NCI-H187 (cell line): ENCODE measurements at places on chromosomes 11 and 22.

GRCh38 chr22:43891360-43892182 is at the start of gene PNPLA5:
PNPLA5 (minus strand) TSS chr22:43892013; CDS start chr22:43891880, 133 bp downstream.
- no peak for DNase-seq

- DNase-seq = no peak
Observed at GRCh38 chr11:92313784-92314183, 89.2 kb downstream of the FAT3 start.

DNA sequence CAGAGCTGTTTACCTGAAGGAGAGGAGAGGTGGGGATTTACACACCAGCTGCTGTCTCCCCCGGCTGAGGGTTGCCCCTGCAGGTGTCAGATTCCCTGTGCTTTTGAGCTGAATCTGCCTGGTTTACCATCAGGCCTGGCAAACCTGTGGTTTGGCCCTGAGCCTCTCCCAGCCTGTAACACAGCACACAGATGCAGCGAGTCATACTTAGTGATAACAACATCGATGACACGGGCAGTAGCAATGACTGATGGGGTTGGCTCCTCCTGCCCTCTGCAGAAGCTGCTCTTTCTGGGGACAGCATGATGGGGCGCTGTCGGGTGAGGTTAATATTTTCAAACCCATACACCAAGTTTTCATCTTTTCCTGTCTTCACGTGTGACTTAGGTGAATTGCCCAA is 380.0 kb upstream of the B3GAT1 start:
- no peak for DNase-seq

GRCh38 chr22:43885786-43886185 is 6.0 kb downstream of the PNPLA5 start:
- DNase-seq = no peak

DNA sequence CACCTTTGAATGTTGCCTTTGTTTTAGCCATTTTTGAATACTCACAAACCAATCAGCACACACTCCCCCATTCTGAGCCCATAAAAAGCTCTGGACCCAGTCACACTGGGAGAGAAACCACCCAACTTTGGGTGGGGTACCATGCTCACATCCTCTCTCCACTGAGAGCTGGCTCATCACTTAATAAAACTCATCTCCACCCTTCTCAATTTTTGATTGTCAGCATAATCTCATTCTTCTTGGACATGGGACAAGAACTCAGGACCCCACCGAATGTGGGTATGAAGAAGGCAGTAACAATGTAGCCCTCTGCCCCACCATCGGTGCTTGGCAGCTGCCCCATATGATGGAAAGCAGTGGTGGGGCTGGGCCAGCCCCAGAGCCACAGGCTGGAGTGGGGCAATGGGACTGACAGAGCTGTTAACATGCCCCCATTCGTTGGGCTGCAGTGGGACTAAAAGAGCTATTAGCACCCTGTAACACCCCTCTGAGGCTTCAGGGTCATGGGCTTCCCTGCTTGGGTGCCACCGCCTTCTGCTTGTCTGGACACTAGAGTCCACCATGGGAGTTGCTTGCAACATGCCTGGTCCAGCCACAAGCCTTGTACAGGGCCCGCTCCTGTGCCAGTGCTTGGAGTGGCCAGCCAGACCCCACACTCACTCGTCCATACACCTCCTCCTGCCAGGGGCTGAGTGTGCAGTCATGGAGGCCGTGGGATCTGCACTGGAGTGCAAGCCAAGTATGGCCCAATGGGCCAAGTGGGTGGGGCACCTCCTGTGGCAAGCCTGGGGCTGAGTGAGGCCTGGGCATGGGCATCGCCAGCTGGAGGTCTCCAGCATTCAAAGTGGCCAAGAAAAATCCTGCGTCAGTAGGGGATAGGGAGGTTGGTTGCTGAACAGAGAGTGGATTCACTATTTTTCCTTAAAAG is 471.1 kb downstream of the TBC1D22A start:
- DNase-seq = no peak

GRCh38 chr11:82738091-82738490 is 4.4 kb upstream of the FAM181B start:
- no peak for DNase-seq

- no peak for DNase-seq
Observed at GRCh38 chr11:114262681-114263512, 33.3 kb upstream of the NNMT start.

DNA sequence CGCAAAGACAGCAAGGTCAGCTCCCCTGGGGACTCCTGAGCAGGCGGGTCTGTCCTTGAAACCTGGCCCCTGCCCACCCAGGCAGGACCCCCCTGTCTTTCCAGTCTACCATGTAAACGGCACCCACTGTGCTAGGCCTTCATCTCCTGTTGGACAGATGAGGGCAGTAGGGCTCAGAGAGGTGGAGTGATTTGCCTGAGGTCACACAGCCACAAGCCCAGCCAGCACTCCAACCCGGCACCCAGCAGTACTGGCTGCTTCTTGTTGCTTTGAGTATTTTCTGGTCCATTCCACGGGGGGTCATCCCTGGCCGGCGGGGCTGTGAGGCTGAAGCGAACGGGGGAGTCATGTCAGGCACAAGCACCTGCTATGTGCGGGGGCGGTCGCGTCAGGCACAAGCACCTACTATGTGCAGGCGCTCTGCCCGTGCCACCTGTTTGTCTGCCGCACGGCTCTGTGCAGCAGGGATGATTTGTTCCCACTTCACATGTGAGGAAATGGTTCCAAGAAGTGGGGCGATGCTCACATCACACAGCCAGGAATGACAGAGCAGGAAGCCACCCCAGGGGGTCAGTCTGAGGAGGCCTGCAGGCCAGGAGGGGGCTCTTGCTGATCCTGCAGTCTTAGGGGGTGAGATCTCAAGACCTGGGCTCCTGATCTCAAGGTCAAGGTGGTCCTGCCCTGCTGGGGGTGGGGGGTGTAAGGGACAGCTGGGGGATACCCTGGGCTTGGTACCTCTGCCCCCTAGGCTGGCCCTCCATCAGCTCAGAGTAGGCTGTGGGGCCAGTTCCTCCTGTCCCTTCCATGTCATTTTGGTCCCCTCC is 110.7 kb downstream of the CACNA1I start:
- DNase-seq = no peak

- no peak for DNase-seq
Observed at GRCh38 chr11:820655-821511, 2.2 kb downstream of the PNPLA2 start.

DNA sequence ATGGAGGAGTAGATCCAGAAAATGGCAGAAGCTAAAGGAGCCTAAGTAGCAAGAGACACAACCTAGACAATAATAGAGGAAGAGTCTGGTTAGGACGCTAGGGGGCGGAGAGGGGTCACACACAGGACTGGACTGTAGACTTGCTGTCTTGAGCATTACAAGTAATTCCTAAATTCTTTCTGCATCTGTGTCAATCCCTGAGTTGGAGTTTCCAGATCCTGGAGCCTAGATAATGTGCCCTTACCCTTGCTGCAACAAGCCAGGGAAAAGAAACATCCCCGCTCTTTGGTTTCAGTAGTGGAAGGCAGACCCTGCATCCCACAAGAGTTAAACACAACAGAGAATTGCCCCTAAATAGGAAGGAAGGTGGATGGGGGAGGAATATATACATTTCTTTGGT is 14.9 kb upstream of the CCDC73 start:
- DNase-seq = peak; percentile 47

DNA sequence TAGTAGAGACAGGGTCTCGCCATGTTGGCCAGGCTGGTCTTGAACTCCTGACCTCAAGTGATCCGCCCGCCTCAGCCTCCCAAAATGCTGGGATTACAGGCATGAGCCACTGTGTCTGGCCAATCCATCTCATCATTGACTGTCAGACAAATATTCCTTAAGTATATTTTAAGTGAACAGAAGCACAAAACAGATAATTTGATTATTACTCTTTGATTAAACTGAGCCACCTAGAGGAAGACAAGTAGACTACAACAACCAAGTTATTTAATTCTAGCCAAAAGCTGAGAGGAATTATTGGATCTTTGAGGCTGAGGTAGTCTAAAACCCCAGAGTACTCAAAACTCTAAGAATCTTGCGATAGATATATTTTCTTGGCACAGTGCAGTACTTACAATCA is 1.2 kb downstream of the ACRV1 start:
- no peak for DNase-seq

GRCh38 chr11:12144330-12145174 is 34.2 kb downstream of the MICAL2 start:
- DNase-seq = no peak

GRCh38 chr22:27748751-27749191 is 52.8 kb downstream of the MN1 start:
- no peak for DNase-seq

DNA sequence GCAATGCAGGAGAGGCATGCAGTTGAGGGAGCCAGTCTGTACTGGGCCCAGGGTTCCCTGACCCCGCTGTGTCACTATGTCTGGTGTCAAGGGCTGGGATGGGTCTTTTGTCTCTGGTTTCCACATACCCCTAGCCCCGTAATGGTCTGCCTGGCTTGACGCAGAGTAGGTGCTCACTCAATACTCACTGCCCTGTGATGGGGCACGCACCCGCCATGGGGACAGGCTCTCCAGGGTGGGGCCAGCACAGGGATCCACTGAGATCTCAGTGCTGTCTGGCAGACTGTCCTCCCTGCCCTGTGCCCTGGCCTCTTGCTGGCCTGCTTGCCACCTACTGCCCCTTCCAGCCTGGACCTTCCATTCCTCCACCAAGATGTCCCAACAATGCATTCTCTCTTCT is 101.7 kb upstream of the CD82 start:
- DNase-seq = no peak

- no peak for DNase-seq
Observed at GRCh38 chr11:57163160-57163868, 18.4 kb upstream of the LRRC55 start.

GRCh38 chr11:80621871-80622270 is 1181.0 kb upstream of the TENM4 start:
- DNase-seq = no peak

- peak; percentile 4 for DNase-seq
Observed at GRCh38 chr11:83725728-83726127, 439.6 kb upstream of the CCDC90B start.

DNA sequence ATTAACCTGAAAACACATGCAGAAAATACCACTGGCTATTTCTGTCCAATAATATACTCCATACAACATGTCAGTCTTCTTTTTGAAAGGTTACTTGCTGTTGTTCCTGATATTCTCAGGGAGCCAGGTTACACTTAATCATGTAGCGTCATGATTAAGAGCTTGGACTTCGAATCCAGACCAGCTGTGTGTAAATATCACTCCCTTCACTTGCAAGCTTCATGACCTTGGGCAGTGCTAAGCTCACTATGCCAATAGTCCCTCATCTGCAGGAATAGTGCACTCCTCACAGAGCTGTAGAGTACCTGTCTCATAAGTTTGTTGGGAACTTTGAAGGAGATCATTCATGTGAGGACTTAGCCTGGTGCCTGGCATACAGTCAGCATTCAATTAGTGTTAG is 1.9 kb downstream of the HTR3B start:
- no peak for DNase-seq

DNA sequence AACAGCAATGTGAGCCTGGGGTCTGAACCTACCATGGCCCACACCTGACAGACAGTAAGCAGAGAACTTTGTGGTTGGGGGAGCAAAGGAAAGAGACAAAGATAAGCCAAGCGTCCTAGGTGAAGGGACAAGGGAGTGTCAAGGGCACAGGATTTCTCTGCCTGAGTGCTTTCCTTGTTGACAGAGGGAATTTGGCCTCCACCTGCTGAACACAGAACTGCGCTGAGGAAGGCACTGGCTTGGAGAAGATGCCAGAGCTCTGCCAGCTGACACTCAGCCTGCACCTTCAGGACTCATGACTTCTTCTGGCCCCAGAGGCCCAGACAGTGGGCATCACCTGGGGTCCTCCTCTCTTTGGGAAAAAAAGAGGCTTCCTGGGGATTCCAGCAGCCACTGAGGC is 789 bp upstream of the LRRC55 start:
- DNase-seq = no peak

DNA sequence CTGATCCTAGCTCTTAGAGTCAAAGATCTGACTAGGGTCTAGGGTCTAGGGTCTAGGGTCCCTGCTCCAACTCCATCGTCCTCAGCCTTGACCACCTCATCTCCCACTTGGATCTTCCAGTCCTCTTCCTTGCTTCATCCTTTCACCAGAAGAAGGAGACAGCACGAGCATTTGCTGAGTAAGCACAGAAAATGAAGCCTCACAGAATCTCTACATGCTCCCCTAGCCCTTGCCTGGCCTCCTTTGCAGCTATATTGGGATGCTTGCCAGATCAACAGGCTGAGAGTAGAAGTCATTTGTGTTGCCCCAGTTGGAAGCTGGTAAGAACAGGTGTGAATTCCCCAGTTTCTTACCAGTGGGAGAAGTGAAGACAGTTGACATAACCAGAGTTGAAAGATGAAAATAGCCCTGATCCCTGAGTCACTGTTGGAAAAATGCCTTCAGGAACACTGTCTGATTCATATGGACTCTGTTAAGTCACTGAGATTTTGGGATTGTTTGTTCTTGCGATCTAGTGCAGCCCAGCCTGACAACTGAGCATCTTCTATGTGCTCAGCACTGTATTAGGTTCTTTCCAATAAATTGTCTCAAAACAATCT is 552.5 kb downstream of the INSC start:
- DNase-seq = no peak

- DNase-seq = no peak
Observed at GRCh38 chr11:91608677-91609076, 615.9 kb upstream of the FAT3 start.

DNA sequence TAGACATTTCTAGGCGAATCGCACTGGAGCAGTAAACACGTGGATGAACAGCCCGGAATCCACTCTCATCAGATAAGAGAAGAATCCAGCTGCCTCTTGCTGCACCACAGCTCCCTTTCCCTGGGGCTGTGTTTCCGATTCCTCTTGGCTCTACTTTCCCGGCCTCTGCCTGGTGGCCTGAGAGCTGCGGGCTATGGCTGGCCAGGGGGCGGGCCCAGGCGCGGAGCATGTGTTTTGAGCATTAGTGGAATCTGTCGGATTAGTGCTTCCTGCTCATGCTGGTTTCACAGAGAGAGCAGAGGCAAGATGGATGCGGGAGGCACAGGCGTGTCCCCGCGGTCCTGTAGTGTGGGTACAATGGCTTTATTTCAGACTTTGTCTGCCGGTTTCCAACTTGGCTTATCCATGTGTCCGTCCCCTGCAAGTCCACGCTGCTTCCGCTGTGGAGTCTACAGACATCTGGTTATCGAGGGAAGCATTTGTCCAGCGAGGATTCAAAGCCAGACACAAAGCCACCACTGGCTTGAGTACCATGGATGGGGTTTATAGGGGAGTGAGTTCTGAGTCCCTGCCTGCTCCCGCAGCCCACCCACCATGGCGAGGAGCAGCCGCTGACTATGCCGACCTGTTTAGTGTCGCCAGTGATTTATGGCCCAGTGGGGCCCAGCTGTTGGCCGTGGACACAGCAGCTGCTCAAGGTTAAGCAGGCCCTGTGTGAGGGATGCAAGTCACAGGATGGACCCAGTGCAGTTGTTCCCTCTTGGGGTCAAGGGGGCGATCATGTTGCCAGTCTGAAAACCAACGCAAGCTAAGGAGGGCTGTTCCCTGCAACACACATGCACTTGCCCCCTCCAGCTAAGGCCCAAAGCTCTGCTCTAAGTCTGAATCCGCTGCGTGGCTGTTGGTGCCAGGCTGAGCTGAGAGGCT is 43.3 kb upstream of the EP300 start:
- DNase-seq = no peak

GRCh38 chr11:69035150-69035945 is 13.4 kb upstream of the TPCN2 start:
- no peak for DNase-seq
